ENCODE measurements at places on chromosomes 4 and X.

DNA sequence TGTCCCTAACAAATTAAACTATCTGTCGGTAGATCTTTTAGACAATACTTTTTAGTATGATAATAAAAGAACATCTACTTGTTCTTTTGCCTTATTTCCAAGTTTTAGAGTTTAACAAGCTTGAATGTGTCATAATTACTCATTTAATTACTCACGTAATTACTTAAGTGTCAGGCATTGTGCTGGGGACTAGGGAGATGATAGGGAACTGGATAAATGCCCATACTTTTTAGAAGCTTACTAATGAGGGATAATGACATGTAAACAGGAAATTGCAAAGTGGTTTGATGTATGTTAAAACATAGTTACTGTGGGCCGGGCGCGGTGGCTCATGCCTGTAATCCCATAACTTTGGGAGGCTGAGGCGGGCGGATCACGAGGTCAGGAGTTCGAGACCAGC lies 158.3 kb downstream of the DMD start:
- DNase-seq = no peak

- peak; percentile 82 for DNase-seq
Measured at GRCh38 chrX:30283456-30284200, 25.6 kb downstream of the NR0B1 start.

DNA sequence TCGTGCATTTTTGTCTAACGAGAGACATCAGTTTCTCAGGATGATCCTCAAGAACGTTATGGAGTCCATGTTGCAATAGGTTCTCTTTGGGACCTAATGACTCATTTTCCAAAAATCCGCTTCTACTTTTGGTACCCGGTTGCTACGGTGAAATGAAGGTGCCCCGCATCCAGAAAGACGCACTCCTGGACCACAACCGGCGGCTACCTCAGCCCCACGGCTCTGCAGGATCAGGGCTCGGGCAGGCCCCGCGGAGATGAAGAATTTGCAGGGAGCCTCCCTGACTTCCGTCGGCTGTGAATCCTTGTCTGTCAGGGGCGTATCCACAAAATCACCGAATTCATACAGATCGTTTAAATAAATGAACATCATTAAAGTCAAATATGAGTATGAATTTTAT lies 15.6 kb downstream of the GTPBP6 start:
- DNase-seq = no peak

DNA sequence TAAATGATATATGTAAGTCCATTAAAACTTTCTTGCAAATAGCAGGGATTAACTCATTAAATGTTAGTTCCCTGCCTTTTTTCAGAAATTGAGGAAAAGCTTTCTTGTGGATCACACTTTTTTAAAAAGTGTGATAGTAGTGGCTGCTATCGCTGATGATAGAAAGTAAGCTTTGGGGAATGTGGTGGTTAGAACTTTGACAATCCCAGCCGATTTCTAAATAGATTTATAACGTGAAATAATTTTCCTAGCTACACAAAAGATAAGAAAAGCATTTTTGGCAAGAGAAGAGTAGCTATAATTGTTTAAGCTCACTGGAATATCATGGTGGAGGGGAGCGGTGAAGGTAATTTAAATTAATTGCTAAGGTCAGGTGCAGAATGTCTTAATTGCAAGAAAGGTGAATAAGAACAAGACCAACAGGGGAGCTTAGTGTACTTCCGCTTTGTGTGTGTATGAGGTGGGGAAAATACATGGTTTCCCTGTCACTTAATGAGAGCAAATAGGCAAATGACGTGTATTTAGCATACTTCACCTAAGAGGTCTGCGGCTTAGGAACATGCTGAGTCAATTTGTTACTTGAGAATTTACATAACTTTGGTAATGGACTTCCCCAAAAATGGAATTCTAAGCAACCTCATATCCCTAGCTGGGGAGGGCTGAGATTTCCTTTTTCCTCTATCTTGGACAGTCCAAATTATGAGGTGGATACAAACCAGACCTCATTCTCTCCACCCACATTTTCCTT lies 11.7 kb upstream of the IL21 start:
- peak; percentile 9 for DNase-seq

DNA sequence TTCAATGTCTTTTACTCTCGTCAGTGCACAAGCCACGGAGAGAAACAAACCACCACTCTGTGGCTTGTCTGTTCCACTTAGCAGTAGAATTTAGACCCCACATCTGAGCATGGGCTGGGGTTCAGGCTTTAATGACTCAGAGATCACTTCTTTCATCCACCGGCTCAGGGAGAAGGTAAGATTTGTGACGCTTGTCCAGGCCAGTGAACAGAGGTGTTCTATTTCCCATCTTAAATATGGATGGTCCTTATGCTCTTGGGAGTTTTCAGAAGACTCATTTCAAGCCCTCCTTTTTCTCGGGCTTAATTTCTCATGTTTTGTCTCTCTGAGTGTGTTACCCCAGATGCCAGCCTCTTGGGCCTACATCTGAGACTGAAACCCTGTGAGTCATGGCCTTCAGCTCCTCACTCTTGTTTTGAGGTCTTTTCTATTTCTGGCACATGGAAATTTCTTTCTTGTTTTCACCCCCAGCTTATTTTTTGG lies 127.4 kb upstream of the SFRP2 start:
- DNase-seq = peak; percentile 5

DNA sequence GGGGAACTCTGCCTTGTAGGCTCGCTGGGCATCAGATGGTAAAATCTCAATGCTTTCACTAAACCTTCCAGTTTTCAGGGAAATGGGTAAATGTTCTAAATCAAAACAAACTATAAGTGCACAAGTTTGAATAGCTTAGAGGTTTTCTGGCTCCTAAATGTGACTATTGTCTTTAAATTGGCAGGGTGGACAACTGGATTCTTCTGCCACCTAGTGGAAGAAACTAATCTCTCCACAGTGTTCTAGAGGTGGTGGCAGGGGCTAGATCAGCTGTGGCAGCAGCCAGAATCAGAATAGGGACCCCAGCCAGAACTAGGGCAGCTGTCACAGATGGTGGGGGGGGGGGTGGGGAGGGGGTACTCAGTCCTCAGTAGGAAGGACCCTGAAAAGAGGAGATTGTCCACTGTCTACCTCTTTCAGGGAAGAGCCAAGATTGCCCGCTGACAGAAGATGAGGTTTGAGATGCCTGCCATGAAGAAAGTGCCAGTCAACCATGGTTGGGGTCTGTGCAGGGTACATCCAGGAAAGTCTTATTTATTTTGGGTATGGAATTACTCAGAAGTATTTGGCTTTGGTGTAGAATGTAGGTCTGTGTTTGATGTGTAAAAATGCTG lies 201.4 kb downstream of the CCNG2 start:
- DNase-seq = peak; percentile 41

GRCh38 chrX:38699696-38700095 lies 101.6 kb upstream of the MID1IP1 start:
- no peak for DNase-seq

DNA sequence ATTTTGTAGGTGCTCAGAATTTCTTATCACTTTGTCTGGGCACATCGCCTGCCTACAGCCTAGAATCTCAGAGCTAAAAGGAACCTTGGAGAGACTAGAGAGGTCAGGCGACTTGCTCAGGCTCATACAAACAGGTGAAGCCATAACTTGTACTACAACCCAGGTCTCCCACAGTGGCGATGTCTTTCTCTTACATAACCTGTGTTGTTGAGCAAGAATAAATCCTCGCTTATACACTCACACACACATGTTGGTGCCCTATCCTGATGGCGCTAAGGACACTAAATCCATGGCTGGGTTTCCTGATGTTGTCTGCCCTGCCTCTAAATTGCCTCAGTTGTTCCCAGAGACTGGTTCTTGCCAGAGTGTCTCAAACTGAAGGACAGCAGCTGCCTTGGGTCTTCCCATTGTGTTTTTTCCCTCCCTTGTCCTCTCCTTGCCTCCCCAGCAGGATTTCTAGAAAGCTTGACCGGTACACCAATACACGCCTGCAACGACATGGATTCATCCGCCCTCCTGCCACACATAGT lies 1.6 kb downstream of the TSC22D3 start:
- DNase-seq = no peak

DNA sequence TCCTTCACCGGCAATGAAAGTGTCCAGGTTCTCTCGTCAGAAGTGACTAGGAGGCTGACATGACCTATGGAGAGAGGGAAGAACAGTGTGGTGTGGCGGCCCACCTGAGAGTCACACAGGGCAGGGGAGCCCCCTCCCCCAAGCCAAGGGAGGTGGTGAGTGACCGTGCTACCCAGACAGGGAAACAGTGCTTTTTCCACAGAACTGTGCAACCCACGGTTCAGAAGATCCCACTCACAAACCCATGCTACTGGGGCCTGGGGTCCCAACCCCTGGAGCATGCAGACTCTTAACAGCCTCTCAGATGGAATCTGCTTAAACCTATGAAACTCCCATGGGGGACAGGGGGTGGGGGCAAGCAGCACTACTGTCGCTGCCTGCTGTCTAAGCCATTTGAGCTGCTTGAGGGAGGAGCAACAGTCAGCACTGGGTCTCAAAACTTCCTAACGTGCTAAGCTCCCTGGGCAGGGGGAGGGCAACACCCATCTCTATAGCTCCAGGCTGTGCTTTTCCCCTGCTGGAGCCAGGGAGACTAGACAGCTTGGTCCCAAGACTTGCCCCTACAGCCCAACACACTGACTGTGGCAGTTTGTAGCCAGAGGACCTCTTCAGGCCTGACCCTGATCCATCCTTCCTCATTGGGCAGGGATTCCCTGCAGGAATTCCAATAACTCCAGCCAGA lies 850.4 kb upstream of the AADAT start:
- DNase-seq = no peak

- DNase-seq = peak; percentile 27
Measured at GRCh38 chr4:163755013-163755412, 260.5 kb downstream of the TMA16 start.

DNA sequence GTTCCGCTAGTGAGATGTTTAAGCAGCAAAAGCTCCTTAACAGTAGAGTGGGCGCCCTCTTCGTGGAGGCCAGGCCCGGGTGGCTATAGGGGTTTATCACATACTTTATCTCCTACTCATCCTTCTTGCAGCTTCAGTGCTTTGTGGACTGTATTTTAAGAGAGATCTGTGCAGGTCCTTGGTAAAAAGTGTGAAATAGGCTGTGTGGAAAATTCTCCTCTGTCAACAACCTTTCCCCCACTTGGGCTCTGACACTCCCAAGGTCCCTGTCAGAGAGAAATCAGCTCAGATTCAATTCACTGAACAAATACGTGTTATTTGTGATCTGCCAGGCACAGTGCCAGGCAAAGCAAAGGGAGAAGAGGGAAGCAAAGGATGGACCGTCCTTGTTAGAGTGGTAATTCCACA lies 214.3 kb upstream of the PPARGC1A start:
- peak; percentile 59 for DNase-seq

- DNase-seq = peak; percentile 70
Measured at GRCh38 chr4:148790691-148791090, 348.5 kb upstream of the NR3C2 start.

DNA sequence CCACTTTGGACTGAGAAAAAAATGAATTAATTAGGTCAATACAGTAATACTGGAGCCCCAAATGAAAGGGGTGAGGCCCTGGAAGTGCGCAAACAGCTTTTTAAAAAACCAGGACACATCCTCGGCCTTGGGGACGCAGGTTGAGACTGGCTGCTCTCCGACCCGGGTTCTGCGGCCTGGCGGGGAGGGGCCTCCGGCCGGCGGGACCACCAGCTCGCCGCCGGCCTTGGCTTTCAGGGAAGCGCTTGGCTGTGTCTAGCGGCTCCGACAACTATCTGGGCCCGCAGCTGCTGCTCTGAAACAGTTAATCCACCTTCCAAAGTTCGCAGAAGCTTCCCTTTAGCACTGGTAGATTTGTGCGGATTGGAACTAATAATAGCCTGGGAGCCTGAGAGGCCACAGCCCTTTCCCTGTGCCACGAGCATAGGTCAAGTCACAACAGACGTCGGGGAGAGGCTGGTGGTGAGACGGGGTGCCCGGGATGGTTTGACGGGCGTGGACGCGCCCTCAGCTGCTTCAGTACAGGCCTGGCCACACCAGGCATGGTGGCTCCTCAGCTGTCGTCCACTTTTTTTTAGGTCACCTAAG lies 1.1 kb upstream of the SEL1L3 start:
- no peak for DNase-seq

GRCh38 chrX:38268011-38268410 lies 47.3 kb upstream of the SRPX start:
- no peak for DNase-seq

DNA sequence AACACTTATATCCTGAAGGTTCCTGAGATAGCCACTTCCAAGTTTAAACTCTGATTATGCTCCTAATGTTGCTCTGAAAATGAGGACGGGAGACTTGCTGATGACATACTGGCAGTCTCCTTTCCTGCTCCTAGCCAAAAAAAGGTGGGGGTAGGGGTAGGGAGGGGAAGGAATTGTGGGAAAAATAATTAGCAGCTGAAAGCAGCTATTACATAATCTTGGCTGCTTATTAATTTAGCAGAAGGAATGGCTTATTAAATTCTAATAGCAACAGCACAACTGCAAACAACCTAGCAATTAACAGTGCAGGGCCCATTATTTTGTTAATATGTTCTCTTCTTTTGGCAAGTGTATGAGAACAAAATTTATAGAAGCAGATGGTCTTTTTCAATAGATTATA lies 2.0 kb upstream of the AP1S2 start:
- DNase-seq = no peak

DNA sequence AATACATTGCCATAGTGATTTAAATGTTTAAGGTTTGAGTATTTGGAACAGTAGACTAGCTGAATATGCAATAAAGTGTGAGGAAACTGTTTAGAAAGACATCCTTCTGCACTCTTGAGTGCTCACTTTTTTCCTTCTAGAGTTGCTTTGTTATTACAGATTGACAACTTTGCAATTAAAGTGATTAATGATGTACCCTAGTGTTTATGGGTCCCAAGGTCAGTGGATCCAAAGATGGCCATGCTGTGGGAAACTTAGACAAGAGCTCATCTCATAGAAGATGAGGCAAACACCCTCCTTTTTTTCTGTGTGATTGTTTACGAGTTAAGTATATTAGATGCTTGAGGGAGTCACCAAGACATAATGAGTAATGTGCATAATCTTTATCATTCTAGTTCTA lies 118.8 kb downstream of the PDLIM5 start:
- no peak for DNase-seq

DNA sequence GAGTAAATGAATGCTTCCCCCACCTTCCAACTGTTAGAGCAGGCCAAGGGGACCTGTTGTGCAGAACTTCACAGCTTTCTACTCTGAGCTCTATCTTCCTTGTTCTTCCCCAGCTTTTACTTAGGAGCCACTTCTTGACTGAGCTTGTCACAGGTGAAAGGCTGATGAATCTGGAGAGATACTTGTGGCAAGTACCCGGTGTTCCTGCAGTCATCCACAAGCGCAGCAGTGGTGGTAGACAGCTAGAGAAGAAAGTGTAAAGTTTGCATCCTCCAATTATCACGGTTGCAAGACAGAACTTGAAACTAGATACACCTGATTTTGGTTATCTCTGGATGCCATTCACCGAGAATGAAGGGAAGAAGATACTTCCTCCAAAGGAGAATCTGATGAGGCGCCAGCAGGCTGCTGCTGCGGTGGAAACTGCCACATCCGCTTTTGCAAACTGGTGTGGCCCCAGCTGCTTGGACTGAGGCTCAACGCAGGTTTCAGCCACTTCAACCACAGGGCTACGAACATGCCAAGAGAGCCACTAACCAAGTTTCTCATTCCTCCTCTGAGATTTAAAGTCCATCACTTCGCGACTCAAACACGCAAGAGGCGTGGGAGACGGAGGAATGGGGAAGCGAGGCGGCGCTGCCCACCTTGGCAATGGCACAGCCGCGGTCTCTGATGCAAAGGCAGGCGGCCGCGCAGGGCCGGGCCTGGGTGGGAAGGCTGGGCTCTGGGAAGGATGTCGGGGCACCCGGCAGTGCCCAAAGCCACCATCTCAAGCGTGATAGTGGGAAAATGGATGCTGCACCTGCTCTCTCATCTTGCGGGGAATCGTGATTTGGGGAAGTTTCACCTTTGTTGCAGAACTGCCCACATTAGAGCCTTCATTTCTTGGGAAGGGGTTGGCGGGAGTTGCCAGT lies 1.3 kb upstream of the FHIP1A start:
- DNase-seq = no peak
